Cerebellar nuclear complex (tissue), 1 donor: ENCODE measurements at places on chromosomes 3 and 15.

GRCh38 chr3:78978037-78978436 lies 789.8 kb downstream of the ROBO1 start:
- no peak for DNase-seq

DNA sequence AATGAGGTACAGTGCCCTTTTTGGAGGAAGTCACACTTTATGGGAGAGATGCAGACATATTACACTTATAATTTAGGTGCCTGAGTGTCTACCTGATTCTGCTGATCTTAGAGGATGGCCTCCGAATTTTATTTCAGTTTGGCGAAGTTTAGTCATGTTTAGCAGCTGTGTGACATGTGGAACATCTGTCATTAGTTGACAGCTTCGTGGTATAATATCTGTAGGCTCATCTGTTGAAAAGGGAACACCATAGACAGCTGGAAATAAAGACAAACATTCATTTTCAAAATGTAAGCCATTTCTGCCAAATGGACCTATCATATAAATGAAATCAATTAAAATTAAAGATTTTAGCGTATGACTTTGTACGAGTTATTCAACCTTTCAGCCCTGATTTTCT lies 165.4 kb downstream of the CFAP20DC start:
- no peak for DNase-seq

- no peak for DNase-seq
Measured at GRCh38 chr3:66035763-66036477, 2.8 kb downstream of the MAGI1 start.

GRCh38 chr3:19972054-19972453 lies 25.2 kb downstream of the RAB5A start:
- no peak for DNase-seq

DNA sequence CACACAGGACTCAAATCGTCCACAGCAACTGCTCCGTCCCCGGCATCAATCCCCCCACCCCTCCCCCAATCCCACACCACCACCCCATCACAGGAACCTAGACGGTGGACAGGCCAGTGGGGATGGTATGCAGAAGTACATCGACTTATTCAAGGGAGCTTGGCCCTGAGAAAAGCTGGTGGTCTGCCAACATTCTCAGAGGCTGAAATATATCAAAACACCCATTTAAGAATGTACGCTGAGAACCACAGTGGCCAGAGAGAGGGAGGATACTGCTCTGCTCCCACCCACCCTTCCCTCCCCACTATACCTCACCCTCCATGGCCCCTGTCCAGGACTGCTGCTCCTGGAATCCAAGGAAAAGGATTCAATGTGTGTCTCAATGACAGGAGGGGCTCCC lies 12.4 kb upstream of the USP3 start:
- no peak for DNase-seq

DNA sequence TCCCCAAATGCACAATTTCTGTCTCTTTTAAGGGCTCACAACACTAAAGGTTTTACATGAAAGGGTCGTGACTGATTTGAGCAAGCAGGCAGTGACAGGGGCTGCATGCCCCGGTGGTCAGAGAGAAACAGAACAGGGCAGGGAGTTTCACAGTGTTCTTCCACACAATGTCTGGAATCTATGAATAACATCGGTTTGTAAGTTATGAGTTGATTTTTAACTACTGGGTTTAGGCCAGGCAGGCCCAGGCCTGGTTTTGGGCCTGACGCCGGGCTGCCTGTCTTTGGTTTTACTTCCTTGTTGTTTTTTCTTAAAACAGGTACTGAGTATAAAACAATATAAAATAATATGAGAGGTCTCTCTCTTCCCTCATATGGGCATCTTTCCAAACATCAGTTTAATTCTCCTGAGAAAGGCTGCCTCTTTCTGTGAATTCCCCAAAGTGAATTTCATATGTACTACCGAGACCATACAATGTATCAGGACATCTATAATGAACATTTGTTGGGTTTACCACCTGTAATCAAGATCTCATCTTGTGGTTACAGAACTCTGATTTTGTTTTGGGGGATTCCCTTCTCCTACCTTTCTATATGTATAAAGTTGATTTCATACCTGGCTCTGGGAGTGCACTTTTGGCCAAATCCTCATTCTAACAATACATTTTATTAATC lies 74.4 kb downstream of the CD200 start:
- DNase-seq: no peak

DNA sequence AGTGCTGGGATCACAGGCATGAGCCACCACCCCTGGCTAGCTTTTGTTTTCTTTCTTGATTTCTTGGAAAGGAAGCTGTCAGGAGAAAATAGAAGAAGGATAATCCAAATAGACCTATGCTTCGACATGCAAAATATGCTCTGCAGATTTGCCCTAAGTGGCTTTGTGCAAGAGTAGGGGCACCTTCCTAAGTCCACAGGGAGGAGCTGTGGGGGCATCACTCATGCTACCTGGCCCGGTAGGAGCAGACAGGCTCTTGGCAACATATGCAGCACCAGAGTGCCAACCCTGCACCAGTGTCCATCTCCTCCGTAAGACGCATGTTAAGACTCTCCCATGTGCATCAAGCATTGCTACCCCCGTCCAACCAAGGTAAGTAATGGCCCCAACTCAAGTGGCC lies 190.7 kb upstream of the UBE2E1 start:
- no peak for DNase-seq

DNA sequence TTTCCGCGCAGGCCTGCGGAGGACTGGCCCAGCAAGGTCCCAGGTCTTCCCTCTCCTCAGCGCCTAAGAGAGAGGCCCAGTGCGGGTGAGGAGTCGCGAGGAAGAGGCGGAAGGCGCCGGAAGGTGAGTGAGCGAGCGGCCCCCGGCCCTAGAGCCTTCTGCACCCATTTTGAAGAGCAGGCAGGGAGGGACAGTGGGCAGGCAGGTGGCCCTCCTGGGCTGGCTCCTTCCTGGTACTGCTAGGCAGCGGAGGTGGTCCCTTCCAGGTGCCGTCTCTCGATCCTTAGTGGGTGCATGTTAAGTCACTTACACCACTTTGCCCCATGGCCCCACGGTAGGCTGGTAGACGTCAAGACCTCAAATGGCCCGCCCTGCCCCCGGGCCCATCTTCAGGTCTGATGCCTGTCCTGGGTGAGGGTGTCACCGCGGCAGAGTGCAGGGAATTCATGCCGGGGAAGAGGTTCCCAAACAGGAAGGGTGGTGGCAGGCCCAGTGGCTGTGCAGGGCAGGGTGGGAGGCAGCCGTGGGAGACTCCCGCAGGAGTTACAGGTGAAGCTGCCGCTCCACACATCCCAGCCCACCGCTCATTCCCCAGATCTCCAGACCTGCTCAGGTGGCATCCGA lies 14.4 kb downstream of the PAK6 start:
- no peak for DNase-seq

- no peak for DNase-seq
Measured at GRCh38 chr15:29962407-29962806, 120.3 kb upstream of the GOLGA8J start.

- DNase-seq: no peak
Measured at GRCh38 chr3:112134335-112135124, 1.5 kb upstream of the GCSAM start.

- no peak for DNase-seq
Measured at GRCh38 chr3:153111016-153111415, 51.0 kb upstream of the RAP2B start.

- no peak for DNase-seq
Measured at GRCh38 chr15:75049392-75049791, 26.0 kb downstream of the PPCDC start.

GRCh38 chr3:57877116-57877515 lies 121.0 kb downstream of the SLMAP start:
- no peak for DNase-seq

DNA sequence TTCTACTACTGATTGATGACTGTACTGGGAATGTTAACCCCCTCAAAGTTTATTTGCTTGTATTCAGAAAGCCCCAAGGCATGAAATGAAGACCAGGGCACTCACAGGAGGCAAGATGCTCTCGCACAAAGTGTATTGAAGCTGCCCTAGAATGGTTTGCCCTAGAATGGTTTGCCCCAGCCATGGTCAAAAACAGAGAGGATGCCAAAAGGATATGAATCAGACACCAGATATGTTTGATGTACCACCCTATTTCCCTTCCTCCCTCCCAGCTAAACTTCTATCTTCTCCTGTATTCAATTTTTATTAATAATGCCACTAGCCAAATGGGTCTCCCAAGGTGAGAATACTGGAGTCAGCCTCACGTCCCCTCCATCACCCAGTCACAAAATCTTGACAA lies 101.3 kb downstream of the TMCO5A start:
- no peak for DNase-seq

GRCh38 chr3:77338195-77338594 lies 298.3 kb downstream of the ROBO2 start:
- DNase-seq: no peak

GRCh38 chr3:16338999-16339398 lies 74.0 kb downstream of the OXNAD1 start:
- DNase-seq: no peak

DNA sequence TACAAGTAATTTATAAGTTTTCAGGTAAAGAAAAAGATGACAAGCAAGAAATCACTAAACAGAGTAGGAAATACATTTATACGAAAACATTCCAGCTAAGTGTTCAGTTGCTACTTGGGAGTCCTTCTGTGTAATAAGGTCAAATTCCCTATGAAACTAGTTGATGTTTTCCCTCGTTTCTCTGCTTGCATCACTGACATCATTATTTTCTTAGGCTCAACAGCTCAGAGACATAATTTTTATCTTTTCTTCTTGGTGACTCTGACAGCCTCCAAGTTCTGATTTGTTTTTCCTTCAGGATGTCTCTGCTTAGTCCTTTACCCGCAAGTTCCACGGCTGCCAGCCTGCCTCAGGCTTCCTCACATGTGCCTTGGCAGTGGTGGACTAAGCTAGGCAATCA lies 173.6 kb downstream of the P3H2 start:
- no peak for DNase-seq

- DNase-seq: no peak
Measured at GRCh38 chr15:56640127-56640526, 93.2 kb downstream of the ZNF280D start.

- DNase-seq: no peak
Measured at GRCh38 chr3:170482199-170482598, 63.5 kb downstream of the CLDN11 start.

DNA sequence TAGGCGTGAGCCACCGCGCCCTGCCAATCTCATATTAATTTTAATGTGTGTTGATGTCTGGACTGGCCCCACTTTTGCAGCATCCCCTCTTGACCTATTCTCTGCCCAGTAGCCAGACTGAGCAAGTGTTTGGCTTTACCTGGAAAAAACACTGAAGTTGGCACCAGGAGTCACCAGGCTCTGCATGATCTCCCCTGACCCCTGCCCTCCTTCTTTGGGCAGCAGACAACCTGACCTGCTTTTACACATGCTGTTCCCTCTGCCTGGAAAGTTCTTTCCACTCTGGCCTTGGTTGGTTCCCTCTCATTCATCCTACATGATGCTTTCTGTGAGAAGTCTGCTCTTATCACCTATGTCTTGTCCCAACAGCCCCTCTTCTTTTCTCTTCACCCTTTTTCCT lies 67.9 kb upstream of the SLC2A2 start:
- no peak for DNase-seq

- DNase-seq: no peak
Measured at GRCh38 chr15:39896846-39897245, 23.2 kb downstream of the GPR176 start.

GRCh38 chr3:106014518-106014917 lies 145.7 kb upstream of the CBLB start:
- DNase-seq: no peak

GRCh38 chr15:82186719-82187406 lies 75.7 kb downstream of the EFL1 start:
- no peak for DNase-seq

GRCh38 chr3:195553268-195553667 lies 10.1 kb upstream of the PPP1R2 start:
- no peak for DNase-seq

DNA sequence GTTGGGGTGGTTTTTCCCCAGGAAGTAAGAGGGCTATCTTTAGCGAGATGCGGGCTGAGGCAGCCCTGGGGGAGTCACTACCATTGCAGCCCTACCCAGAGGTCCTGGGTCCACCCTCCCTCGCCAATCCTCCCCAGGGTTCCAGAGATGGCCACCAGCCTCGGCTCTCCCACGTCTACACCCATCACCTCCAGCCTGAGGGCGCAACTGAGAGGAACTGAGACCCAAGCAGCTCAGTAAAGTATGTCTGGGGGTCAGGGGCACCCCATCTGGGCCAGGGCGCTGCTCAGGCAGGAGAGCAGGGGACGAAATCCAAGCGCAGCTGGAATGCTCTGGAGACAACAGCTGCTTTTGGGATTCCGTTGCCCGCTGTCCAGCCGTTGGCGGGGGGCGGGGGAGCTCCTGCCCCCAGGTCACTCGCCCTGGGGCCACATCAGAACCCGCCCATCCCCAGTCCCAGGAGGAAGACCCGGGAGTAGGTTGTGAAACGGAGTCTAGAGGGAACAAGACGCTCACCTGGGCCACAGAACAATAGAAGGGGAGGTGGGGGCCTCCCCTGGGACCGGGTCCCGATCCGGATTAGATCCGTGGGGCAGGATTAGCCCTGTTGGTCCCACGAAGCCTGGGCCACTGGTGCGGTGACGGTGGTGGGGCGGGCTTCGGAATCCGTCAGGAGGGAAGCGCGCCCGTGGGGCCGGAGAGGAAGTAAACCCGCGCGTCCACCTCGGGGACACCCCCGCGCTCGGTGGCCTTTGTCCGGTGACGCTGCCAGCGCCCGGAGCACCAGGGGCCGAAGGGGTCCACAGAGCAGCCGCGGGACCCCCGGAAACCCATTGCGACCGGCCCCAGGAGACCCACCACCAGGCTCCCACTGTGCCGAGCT lies 1.4 kb upstream of the NDUFAF3 start:
- no peak for DNase-seq
